HuH-7.5 (cell line): ENCODE measurements at places on chromosomes 16 and 17.
A peak's percentile ranks its signal among the peaks of the same experiment; 100 is the strongest.

GRCh38 chr17:50344731-50345365 lies 1.1 kb upstream of the XYLT2 start:
- peak; percentile 35 for DNase-seq

GRCh38 chr16:21701271-21701670 lies 37.5 kb downstream of the OTOA start:
- DNase-seq: no peak

DNA sequence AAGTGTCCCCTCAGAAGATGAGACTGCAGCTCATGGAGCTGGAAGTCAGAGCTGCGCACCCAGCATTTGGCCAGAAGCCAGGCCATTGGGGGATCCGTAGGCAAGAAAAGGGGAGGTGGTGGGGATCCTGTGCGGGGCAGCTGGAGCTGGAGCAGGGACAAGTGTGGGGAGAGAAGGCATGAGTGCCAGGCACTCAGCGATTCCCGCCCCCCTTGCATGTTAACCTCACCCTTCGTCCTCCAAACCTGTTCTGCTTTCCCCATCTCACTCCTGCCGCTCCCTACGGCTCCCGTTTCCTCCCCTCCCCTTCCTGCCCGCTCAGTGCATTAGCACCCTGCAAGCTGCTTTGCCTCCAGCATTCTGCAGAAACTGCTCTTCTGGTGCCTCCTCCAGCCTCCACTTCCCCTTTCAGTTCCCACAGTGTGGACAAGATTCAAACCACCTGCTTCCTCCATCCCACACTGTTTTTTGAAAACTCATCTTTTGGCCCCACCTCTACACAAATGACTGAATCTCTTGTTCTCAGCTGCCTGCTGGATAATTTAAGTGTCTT lies 5.6 kb downstream of the ALOX15 start:
- DNase-seq: no peak

DNA sequence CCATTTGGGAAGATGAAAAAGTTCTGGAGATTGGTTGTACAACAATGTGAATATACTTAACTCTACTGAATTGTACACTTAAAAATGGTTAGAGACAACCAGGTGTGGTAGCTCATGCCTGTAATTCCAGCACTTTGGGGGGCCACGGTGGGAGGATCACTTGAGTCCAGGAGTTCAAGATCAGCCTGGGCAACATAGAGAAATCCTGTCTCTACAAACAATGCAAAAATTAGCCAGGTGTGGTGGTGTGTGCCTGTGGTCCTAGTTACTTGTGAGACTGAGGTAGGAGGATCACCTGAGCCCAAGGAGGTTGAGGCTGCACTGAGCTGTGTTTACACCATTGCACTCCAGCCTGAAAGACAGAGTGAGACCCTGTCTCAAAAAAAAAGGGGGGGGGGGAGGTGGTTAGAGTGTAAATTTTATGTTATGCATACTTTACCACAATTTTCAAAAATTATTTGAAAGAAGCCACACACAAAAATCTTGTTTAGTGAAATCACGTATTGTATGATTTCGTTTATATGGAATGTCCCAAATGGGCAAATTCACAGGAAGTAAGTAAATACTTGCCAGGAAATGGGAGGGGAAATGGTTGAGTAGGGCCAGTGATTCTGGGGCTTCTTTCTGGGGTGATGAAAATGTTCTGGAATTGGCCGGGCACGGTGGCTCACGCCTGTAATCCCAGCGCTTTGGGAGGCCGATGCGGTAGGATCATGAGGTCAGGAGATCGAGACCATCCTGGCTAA lies 37.1 kb upstream of the AMZ2 start:
- no peak for DNase-seq

DNA sequence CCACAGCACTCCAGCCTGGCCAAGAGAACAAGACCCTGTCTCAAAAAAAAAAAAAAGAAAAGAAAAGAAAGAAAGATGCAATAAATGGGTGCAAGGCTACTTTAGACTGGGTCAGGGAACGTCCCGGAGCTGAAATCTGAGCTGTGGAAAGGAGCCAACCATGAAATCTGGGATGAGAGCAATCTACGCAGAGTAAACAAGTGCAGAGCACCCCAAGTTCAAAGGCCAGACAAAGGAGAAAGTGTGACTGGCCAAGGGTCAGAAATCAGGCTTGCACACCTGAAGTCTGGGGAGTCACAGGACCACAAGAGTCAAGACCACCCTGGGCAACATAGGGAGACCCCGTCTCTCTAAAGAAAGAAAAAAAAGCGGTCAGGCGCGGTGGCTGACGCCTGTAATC lies 2.8 kb downstream of the SHMT1 start:
- DNase-seq: no peak

DNA sequence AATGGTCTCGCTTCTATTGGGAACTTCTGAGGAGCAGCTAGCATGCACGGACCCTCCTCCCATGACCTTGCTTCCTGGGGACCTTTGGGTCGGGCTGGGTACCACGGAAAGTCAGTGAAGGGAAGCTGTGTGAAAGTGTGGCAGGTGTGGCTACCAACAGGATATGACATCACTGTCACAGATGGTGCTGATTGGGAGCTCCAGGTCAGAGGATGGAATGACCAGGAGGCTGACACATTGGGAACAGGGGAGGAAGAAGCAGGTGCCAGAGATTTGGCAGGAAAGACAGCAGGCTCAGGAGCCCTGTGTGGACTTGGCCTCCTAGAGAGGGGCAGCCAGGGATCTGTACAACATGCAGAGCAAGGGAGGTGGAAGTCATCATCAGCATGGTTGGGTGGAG lies 34.0 kb downstream of the CPNE2 start:
- no peak for DNase-seq

DNA sequence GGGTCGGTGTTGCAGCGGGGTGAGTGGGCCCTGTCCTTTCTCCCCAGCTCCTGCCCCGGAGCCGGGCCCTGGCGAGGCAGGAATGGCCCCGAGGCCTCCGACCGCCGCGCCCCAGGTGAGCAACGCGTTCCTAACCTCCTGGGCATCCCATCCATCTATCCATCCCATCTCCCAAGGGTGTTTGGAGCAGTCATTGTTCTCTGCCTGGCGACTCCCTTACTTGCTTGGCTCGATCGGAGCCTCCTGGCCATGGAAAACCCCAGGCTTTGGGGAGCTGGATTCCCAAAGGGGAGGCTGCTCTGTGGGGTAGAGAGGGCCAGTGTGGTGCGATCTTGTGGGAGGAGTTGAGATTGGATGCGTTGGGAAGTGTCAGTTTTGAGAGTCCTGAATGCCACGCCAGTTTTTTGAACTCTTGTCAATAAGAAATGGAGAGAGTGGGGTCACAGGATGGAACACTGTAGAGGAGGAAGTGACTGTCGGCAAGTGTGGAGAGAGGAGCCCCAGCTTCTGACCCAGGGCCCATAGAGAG lies 684 bp downstream of the ZFP90 start:
- no peak for DNase-seq

- DNase-seq: peak; percentile 51
These were observed 622 bp downstream of the NDEL1 start for GRCh38 chr17:8436169-8436843.

- peak; percentile 39 for DNase-seq
These were observed 30.8 kb upstream of the DHX40 start for GRCh38 chr17:59534583-59534982.

DNA sequence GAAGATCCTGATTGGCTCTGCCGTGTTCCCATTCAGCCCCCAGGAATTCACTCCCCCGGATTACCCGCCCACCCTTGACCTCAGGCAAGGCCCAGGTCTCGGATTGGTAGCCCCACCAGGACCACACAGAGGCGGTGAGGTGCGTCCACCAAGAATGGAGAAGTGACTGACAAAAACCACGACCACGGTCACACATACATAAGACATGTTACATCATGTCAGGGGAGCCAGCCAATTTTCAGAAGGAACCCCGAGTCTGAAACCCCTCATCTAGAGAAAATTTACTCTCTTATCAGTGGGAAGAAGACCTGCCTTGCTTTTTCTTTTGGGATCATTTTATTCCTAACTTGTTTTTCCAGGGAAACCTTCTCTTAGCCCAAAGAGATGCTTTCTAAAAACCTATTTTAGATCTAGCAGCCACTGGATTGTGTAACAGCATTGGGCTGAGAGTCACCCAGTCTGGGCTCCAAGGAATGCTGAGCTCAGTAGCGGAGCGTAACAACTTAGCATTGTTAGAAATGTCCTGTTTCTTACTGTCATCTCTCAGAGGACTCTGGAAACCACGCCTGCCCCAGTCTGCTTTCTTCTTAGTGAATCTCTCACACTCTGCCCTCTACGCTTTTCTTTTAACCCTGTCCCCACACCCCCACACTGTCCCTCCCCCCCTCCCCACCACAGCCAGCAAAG lies 164.1 kb downstream of the CMIP start:
- no peak for DNase-seq

- no peak for DNase-seq
These were observed 57.7 kb upstream of the SLC25A19 start for GRCh38 chr17:75346906-75347305.

- no peak for DNase-seq
These were observed 73.9 kb upstream of the KIFC3 start for GRCh38 chr16:57876210-57876609.

GRCh38 chr17:17940441-17940911 lies 31.7 kb downstream of the TOM1L2 start:
- no peak for DNase-seq

DNA sequence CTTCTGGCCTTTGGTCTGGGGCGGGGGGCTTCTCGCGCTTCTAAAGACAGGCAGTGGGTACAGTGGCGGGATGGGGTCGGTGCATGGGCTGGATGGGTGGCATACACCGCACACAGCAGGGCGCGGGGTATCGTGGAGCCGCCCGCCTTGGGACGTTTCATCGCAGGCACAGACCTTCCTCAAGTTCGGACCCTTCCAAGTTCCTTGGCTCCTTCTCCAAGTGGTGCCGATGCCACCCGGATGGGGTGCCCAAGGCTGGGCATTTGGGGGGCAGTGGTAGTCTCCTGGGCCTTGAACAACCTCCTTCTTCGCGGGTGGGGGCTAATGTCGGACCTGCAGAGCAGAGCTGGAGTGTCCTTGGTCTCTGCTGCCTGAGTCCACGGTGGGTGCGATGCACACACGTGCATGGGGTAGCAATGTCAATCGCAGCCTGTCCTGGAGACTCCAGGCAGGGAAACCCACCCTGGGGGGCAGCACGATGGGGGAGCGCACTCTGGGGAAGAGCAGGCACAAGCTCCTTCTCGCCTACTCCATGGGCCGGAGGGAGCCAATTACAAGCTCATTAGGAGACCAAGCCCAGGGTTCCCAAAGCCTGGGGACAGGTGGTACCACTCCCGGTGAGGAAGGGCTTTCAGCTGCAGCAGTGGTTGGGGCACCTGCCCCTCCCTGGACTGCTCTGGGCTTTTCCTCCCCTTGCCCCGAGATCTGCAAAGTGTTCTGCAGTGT lies 686 bp upstream of the MTSS2 start:
- DNase-seq: peak; percentile 68

DNA sequence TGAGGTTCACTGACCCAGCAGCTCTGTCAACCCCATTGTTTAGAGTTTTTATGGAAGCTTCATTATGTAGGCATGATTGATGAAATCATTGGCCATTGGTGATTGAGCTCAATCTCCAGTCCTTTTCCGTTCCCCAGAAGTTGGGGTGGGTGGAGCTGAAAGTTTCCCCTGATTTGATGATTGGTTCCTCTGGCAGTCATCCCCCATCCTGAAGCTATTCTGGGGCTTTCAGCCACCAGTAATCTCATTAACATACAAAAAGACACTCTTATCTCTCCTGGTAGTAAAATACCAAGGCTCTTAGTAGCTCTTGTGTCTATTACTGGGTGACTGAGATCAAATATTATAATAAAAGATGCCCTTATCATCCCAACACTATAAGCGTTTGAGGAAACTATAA lies 67.1 kb downstream of the TANC2 start:
- no peak for DNase-seq

- no peak for DNase-seq
These were observed 19.0 kb upstream of the CALB2 start for GRCh38 chr16:71339236-71340171.

- no peak for DNase-seq
These were observed 12.9 kb downstream of the RPUSD1 start for GRCh38 chr16:775236-775796.
